ENCODE measurements at places on chromosomes 16 and 17. TPM values are rescaled to one million over a fixed set of nuclear protein-coding genes. Genes with fewer than 3 reads are reported as not detected.

Gene PTX4
- total RNA-seq: not detected

Gene PLLP
- 363 TPM for total RNA-seq

Gene DLX3
- not detected for total RNA-seq

Gene TMEM238L
- not detected for total RNA-seq

Gene DYNLL2
- total RNA-seq: 21.3 TPM

Gene PIEZO1
- 176 TPM for total RNA-seq

Gene MYH13
- total RNA-seq: not detected

Gene IGFALS
- total RNA-seq: 1.6 TPM

Gene KRTAP17-1
- not detected for total RNA-seq

DNA sequence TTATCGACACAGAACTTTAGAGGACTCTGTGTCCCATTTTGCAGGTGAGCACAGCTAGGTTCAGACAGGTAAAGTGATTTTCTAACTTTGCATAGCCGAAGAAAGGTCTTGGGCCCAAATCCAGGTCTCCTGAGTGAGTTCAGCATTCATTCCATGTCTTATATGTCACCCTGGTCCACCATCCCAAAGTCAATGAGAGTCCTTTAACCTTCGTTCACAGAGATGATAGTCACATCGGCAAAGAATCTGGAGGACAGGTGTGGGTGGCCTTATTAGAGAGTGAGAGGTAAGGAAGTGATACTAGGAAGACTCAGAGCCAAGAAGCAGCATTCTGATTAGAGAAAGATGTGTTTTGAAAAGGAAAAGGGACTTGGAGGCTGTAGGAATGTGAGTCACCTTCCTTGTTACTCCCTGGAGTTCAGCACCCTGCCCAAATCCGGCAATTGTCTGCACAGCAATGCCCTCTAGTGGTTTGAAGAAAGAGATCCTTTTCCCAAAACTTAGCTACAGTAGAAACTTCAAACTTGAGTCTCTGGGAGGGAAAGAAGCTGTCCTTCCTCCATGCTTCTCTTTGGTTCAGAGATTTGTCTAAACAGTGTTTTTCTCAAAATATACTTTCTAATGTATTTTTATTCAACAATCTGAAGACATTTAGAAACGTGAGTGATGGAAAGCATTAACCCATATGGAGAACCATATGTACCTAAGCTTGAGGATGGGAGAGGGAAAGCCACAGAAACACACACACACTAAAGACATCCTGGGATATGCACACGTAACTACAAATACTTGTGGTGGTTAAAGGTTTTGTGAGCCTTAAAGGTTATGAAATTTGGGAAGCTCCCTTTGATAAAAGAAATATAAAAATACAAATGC lies 96.4 kb upstream of the SHISA6 start:
- DNase-seq: no peak

DNA sequence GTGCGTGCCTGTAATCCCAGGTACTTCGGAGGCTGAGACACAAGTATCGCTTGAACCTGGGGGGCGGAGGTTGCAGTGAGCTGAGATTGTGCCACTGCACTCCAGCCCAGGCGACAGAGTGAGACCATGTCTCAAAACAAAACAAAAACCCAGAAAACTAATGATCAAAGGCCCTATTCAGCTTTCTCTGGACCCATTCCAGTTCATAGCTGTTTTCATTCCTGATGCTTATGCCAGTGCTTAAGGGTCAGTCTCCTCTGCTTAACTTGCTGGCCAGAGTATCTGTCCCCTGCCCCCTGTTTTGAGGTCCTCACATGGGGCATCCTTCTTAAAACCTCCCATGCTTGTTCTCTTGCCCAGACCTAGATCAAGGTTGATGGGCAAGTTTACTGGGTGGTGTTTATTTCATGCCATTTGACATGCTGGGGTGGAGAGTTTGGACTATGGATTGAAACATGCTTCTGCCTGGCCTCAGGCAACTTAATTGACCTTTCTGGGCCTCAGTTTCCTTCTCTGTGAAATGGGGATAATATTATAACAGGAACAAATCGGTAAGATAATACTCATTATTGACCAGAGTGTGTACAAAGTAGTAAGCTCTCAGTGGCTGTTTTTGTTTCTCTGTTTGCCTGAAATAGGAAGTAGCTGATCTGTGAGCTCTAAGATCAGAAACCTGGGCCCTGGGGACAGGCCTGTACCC lies 369.8 kb downstream of the CPPED1 start:
- no peak for DNase-seq

DNA sequence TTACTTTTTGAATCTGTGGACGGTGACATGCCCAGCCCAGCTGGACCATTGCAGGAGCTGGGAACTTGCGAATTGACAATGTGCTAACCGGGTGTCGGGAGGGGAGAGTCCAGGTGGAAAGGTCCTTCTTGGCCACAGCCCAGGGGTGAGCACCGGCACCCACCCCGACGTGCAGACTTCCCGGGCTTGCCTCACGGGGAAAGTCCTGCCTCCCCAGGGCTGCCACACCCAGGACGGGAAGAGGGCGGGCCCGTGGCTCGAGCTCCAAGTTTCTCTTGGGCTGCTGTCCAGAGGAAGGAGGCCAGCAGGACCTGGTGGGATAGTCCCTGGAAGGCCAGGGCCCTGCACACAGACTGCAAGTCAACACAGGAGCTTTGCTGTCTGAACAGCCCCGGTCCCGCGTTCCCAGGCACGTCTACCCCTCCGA lies 17.7 kb downstream of the CARD14 start:
- DNase-seq: no peak

DNA sequence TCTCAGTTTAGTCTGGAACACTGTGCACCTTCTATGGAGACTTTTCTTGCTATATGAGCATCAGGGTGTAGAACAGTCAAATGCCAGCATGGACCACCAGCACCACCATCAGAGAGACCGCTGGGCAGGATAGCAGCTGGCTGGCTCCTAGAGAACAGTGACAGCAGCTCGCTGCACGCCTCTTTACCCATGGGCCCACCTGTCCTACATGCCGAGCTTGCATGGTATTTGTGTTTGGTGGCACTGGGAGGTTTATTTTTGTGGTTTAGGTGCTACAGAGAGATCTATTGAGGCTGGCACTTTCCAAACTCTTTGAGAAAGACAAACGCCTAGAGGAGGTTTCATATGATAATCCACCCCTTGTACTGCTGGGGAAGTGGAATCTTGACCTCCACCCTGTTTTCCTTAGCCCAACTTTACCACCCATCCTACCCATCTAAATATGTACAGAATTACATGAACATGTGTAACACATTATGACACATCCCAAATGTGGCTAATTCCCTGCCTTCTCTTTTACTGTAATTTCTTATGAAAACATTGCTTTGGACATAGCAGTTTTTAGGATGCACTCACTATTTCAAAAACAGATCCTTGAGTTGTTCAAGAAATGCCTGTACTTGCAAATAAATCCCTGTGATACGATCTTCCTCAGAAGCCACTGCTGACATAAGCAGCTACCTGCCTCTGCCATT lies 46.3 kb downstream of the COG7 start:
- no peak for DNase-seq

GRCh38 chr16:8727131-8727806 lies 52.9 kb downstream of the ABAT start:
- no peak for DNase-seq

GRCh38 chr16:88330971-88331890 lies 51.5 kb upstream of the ZNF469 start:
- DNase-seq: no peak

GRCh38 chr17:42971589-42971988 lies 7.3 kb upstream of the AARSD1 start:
- no peak for DNase-seq

GRCh38 chr17:640436-640835 lies 74.2 kb downstream of the VPS53 start:
- DNase-seq: no peak

DNA sequence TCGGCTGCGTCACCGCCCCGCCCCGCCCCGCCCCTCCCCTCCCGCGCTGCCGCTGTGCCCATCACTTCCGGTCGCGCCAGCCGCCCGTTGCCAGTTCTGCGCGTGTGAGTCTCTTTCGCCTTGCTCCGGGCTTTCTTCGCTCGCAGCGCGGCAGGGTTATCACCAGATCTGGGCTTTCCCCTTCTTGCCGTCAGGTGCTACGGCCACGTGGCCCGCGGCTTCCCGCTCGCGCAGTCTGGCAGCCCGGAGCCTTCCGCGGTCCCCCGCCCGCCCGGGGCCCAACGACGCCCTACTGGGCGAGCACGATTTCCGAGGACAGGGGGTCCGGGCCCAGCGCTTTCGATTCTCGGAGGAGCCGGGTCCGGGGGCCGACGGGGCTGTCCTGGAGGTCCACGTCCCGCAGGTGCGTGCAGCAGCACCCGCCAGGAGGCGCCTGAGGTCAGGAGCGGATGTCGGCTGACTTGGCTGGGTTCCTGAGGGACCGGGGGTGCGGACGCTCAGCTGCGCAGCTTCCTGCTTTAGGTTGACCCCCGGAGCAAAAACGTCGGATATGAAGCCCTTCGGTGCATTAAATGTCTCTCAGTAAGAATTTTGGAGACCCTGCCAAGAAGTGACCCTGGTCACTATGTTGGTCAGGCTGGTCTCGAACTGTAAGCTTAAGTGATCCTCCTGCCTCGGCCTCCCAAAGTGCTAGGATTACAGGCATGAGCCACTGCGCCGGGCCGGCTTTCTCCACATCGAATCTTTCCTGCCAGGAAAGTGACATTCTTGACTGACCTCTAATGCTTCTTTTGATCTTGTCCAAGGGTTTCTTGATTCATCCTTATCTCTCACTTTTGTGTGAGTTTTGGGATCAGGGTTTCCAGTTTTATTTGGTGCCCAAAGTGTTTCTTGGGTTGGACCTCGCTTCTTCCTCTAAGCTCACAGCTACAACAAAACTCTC lies at the start of gene METTL23:
METTL23 (plus strand) TSS at position 64 of the 943 bp plus-strand sequence. CDS start 2,872 bp downstream, outside the sequence.
- peak; percentile 71 for DNase-seq

DNA sequence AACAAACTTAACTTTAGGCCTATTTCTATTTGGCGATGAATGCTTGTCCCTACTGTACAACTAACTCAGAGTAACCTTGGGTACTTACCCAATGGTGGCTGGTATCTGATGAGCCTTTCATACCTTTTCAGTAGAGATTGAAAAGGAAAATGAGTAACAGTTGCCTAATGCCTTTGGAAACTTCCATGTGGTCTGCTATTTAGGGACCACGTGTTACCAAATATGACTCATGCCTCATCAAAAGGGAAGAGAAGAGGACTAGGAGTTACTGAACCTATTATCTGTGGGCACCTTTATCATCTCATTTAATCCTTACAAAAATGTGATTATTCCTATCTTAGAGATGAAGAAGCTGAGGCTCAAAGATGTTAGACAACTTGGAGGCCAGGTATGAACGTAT lies 8.1 kb downstream of the MYOCD start:
- no peak for DNase-seq

DNA sequence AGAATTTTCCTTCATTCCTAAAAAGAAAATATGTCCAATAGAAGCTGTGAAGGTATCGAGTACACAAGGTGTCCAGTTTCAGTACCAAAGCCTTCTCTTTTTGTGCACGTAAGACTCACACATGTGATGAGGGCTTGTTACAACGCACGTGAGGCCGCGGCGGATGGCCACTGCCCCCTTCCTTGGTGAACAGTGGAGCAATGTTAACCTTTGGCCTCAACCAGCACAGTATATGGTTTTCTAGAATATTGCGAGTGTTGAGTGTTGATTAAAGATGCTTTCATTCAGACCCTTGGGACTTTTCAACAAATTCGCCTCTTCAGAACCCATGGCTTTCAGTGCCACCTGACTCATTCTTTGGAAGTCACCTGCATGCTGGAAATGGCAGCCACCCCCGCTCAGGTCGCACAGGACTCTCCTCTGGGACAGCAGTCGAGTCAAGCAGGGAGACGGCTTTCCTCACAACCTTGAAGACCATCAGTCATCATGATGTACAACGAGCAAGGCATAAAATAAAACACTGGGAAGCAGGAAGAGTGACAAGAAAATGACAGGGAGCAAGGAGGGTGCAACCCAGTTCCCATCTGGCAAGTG lies 14.5 kb downstream of the MAP1LC3B start:
- DNase-seq: no peak

GRCh38 chr16:88784074-88784855 lies 755 bp downstream of the PIEZO1 start:
- peak; percentile 65 for DNase-seq

GRCh38 chr17:66146394-66146793 lies 45.5 kb downstream of the CEP112 start:
- DNase-seq: no peak

GRCh38 chr17:40498281-40499084 lies 2.9 kb downstream of the TNS4 start:
- DNase-seq: no peak

DNA sequence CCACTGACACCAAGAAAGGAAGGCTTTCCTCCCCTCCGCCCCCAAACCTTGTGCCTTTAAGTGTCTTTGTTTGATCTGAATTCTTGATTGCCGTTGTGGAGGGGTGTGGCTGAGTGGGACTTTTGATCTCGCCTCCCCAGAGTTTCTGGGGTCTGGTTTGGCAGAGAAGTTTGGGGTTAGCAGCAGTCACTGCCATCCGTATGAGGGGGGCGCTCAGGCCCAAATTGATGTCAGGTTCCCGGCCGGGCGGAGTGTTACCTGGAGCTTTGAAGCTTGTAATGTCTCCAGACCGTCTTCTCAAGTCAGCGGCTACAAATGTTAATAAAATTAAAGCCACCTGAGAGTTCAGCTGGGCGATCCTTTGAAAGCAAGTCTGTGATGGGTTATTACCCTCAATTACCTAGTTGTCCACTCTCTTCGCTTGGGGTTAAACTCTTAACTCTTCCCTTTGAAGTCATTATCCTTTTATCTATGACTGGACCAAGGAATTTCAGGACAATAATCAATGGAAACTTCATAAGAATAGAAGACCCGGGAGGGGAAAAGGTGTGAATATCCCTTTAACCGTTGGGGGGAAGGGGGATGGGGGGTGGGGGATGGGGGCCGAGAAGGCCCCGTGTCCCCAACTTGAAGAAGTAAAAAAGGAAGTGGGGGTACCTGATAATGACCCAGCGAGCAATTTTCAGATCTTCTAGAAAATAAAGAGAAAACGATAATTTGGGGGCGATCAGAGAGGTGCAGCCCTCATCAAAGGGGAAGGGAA lies 31.8 kb upstream of the AXIN2 start:
- DNase-seq: no peak

DNA sequence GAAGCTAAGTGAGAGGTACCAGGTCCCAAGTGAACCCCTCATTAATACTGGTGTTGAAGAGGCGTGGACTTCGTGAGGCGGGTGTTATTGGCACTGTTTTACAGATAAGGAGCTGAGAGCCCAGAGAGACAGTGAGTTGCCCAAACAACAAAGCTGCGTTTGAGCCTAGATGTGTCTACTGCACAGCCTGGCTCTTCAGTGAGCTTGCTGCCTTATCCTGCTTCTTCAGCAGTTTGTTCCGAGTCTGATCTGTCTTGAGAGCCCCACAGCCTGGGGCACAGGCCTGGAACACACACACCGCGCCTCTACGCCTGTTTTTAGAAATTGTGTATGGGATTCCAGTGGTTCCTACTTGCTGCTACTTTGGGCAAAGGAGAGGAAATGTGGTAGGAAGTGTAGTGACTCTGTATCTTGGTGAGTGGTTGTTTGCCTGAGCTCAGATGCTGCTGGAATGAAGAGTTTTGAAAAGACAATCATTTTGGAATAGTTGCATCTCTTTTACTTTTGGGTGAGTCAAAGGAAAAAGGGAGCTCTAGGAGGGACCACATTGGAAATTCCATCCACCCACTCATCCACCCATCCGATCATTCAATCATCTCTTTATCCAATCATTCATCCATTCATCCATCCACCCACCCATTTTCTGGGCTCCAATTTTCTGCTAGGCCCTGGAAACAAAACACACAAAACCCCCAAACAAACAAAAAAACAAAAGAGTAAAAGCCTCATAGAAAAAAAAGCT lies 22.3 kb upstream of the PLCG2 start:
- DNase-seq: no peak

All from tibial nerve (tissue), 4 donors.